ENCODE measurements at places on chromosomes 11 and 22. TPM values are rescaled to one million over a fixed set of nuclear protein-coding genes. Genes with fewer than 3 reads are reported as not detected.
A peak's percentile ranks its signal among the peaks of the same experiment; 100 is the strongest.

The DKK3 gene
- polyA plus RNA-seq = 226 TPM

The HPX gene
- 2.3 TPM for polyA plus RNA-seq

The DUSP8 gene
- 0.59 TPM for polyA plus RNA-seq

The MMP27 gene
- not detected for polyA plus RNA-seq

The SEC14L3 gene
- polyA plus RNA-seq = not detected

The MMP20 gene
- not detected for polyA plus RNA-seq

The PARVB gene
- 40.2 TPM for polyA plus RNA-seq

The MUC5B gene
- not detected for polyA plus RNA-seq

The ARHGEF17 gene
- 33.5 TPM for polyA plus RNA-seq

The OR51B2 gene
- polyA plus RNA-seq = not detected

The CRYBB3 gene
- polyA plus RNA-seq = 0.21 TPM

The ANKK1 gene
- polyA plus RNA-seq = not detected

The VWCE gene
- polyA plus RNA-seq = 3.5 TPM

The CNGA4 gene
- not detected for polyA plus RNA-seq

- no peak for DNase-seq
Measured at GRCh38 chr11:45041596-45041995, 90.9 kb upstream of the TP53I11 start.

- DNase-seq = peak; percentile 21
Measured at GRCh38 chr11:76564364-76564763, 106.2 kb downstream of the LRRC32 start.

GRCh38 chr22:45516923-45517675, 14.4 kb downstream of the FBLN1 start:
- DNase-seq = peak; percentile 42

GRCh38 chr11:46686886-46687795, 13.3 kb downstream of the ARHGAP1 start:
- DNase-seq = peak; percentile 89

- DNase-seq = no peak
Measured at GRCh38 chr11:115201111-115201792, 303.0 kb downstream of the CADM1 start.

DNA sequence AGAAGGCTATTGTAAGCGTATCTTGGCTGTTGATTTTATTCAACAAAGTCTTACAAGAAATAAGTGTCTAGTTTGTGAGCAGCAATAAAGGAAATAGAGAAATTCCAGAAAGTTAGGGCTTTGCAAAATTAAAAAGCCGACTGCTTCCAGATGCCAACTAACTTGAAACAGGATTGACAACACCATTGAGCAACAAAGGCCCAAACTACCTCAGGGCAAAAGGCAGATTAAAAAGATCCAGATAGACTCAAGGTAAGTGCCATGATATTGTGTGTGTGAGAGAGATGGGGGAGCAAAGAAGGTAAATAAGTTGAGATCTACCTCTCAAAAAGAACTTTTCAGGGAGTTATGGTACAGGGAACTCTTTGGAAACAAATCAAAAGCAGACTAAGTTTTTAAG, 49.1 kb downstream of the PARVG start:
- DNase-seq = no peak

DNA sequence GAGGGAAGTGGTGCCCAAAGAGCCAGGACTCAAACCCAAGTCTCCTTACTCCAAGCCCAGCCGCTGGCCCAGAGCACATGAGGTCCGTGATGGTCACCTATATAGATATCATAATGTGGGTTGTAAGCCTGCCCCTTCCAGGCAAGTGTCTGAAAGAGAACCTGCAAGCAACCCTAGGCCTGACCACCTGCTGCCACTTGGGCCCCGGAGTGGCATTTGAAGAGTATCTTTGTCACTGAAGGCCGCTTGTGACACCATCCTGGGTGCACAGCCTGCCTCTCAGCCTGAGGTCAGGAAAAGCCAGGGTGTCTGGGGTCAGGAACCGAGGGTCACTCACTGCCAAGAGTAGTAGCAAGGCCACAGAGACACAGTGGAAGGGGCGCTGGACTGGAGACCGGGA, 32.4 kb downstream of the OTOG start:
- no peak for DNase-seq

GRCh38 chr11:74438681-74439080, 28.7 kb downstream of the KCNE3 start:
- no peak for DNase-seq

DNA sequence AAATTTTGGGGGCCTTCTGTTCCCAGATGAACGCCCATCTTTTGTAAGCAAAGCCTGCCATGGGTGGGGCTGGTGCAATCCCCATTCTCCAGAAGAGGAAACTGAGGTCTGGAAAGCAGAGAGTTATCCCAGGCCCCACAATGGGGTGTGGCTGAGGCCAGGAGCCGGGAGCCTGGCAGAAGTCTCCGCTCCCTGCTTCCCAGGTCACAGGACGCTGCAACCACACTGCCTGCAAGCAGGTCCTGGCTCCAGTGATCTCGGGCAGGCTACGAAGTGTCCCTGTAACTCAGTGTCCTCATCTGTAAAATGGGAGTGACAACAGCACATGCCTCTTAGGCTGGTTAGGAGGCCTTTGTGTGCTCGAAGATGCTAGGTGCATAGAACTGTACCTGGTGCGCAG, 1.7 kb downstream of the PLCB3 start:
- no peak for DNase-seq

DNA sequence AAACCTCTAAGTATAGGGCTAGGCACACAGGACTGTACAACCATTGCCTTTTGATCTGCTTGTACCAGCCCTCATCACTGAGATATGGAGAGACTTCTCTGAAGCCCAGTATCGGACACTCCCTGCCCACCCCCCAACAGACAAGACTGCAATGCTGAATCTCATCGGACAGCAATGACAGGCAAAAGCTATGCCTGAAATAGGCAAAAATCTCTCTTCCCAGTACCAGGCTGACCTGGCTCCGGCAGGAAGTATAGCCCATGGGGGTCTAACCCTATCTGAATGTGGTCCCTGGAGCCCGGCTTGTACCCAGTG, 6.5 kb downstream of the RHOG start:
- no peak for DNase-seq

DNA sequence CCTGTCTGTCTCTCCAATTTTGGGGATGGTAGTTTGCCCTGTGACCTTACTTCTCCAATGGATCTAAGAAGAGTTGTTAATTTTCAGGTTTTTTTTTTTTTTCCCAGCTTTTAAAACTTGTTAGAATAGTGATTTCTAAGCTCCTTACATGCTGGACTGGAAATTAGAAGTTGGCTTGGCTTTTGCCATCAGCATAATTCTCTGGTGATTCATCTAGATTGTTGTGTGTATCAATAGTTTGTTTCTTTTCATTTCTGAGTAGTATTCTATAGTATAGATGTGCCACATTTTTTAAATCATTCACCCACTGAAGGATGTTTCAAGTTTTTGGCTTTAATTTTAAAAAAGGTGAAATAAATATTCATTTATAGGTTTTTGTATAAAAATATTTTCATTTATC, 51.4 kb downstream of the ADAMTS15 start:
- no peak for DNase-seq

- no peak for DNase-seq
Measured at GRCh38 chr11:95254716-95255115, 23.7 kb upstream of the SESN3 start.

DNA sequence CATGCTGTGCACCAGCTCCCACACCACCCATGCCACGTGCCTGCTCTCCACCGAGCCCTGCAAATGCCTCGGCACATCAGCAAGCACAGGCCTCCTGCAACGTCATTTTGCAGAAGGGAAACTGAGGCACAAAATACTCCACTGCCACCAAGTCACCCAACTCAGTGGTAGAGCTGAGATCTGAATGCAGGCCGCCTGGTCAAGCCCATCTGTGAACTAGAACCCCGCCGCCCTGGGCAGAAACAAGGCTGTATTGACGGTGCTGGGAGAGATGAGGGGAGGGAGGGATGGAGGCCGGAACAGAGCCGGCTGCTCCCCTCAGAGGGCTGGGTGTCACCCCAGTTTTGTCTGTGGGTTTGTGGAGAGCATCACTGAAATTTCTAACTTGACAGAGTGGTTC, 81.4 kb downstream of the CDKN1C start:
- no peak for DNase-seq

- DNase-seq = no peak
Measured at GRCh38 chr11:122920579-122920978, 38.0 kb downstream of the JHY start.

- no peak for DNase-seq
Measured at GRCh38 chr11:65786008-65786785, 666 bp upstream of the OVOL1 start.

- DNase-seq = peak; percentile 70
Measured at GRCh38 chr22:49789289-49790141, 38.2 kb downstream of the BRD1 start.

DNA sequence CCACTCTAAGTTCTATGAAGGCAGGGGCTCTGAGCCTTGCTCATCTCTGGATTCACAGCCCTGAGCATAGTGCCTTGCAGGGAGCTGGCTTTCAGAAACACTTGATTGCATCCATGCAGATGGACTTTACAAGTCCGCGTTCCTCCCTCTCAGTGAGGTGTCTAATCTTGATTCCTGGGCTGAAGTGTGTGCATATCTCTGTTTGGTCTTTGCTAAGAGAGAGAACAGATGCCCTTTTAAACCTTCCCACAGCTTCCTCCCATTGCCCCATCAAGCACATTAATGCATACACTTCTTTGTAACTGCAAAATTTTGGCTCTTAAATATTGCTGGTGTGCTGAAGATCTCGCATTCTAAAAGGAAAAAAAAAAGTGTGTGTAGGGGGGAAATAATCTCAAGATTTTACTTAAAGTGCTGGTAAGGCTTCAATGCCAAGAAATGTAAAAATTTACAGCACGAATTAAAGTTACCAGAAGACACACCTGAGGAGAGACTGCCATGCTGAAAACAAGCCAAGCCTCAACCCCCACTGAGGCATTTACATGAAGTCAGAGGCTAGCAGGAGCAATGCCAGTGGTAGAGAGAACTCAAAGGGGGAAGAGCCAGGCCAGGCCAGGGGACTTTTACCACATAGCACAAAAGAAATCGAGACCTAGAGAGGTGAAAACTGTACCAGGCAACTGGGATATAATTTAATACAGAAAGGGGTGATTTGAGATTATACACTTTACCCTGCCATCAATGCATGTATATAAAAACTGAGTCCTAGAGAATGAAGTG, 492.1 kb downstream of the SOX6 start:
- no peak for DNase-seq

DNA sequence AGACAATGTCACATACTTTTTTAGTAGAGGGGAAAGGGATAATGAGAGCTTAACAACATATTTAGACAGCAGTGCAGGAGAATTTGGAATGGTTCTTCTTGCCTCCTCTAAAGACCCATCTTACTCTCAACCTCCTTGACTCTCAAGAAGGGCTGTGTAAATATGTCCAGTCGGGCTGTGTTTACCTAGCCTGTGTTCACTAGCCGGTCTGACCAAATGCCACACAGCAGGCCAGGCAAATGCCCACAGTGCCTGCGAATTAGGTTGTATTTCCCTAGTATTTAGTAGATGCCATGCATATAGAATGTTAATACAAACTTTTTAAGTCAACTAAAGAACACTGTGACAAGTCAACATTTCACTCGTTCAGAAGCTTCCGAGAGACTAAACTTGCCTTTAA, 51.4 kb upstream of the MTMR2 start:
- DNase-seq = no peak

GRCh38 chr22:19207401-19207808, 28.9 kb upstream of the SLC25A1 start:
- no peak for DNase-seq

DNA sequence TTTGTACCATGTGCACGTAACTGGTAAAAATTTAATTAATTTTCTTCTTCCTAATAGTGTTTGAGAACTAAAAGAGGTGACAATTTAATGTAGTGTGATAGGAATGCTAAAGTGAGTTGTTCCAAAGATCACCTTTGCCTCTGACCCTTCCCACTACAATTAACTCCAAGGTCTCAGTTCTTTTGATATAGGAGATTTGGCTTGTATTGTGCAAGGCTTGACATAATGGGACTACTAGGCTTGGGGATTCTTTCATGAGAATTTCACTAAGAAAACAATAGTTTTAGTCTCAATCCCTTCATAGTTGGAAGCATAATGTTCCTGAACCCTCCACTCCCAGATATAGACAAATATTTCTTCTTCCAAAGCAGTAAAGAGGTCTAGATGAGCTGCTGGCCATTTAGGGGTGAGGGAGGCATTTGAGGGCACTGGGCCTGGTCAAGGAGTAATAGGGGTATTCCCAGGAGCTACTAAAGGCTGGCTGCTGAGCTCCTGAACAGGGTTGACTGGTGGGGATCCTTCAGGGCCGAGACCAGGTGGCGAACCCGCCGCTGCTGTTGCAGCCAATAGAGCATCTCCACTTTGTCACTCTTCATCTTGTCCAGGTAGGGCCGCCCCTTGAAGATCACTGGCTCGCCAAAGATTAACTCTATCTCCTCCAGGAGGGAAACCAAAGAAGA, 2.7 kb downstream of the CCDC87 start:
- DNase-seq = no peak

DNA sequence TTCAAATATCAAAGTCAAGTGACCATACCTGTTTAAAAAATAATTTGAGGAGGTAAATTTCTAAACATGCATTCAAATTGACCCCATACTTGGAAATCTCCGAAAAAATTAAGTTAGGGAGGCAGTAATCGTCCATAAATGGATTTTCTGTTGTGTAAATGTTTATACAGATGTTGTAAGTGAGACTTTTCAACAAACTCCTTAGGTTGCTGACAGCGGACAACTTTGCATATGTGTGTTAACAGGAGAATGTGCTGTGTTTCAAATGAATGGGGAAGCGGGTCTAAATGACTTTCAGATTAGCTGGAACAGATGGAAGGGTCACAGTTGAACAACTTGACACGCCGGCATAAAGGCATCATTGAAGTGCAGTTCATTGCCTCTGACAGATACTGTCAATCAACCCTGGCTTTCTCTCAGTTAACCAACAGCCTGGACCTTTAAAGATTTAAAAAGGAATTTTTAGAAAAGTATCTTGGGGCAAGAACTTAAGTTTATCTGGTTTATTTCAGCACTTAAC, 98.2 kb upstream of the DBX1 start:
- no peak for DNase-seq

- DNase-seq = no peak
Measured at GRCh38 chr11:118283756-118284350, 19.8 kb upstream of the MPZL2 start.

- DNase-seq = no peak
Measured at GRCh38 chr11:9947231-9947864, 283.5 kb downstream of the SWAP70 start.

- no peak for DNase-seq
Measured at GRCh38 chr11:86487671-86488070, 113.0 kb downstream of the CCDC81 start.

DNA sequence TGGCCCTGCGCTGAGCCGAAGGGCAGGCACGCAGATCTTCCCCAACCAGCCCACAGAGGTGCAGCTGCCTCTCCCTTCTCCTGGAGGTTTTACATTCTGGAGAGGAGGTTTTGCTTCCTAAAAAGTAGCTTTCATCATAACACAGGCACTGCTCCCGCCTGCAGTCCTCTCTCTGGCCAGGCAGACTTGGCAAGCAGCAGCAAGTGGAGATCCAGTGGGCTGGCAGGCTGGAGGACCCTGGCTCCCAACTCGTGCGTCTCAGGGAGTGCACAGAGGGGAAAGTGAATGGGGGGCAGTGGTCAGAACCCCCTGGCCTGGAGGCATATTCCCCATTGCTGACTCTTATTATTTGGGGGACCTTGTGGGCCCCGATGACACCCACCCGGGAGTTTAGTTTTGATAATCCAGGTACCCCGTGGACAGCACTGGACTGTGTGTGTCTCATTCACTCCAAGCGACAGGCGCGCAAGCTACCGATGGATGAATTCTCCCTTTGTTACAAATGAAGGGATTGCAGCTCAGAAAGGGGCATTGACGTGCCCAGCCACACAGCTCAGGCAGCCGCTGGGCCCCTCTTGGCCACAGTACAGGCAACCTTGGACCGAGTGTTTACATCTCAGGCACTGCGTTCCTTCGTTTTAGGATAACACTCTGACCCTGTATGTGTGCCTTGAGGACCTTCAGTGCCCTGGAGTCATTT, 1223.9 kb downstream of the BRD1 start:
- no peak for DNase-seq
